ENCODE measurements at places on chromosomes 3 and 15. TPM values are rescaled to one million over a fixed set of nuclear protein-coding genes. Genes with fewer than 3 reads are reported as not detected.

- no peak overlapping the region for H3K27ac ChIP-seq
- no peak overlapping the region for H3K4me3 ChIP-seq
- DNase-seq, result no peak
- no peaks in the 10 kb centered on the region for H3K36me3 ChIP-seq
Measured at GRCh38 chr3:138364356-138365252, 16.2 kb downstream of the MRAS start.

DNA sequence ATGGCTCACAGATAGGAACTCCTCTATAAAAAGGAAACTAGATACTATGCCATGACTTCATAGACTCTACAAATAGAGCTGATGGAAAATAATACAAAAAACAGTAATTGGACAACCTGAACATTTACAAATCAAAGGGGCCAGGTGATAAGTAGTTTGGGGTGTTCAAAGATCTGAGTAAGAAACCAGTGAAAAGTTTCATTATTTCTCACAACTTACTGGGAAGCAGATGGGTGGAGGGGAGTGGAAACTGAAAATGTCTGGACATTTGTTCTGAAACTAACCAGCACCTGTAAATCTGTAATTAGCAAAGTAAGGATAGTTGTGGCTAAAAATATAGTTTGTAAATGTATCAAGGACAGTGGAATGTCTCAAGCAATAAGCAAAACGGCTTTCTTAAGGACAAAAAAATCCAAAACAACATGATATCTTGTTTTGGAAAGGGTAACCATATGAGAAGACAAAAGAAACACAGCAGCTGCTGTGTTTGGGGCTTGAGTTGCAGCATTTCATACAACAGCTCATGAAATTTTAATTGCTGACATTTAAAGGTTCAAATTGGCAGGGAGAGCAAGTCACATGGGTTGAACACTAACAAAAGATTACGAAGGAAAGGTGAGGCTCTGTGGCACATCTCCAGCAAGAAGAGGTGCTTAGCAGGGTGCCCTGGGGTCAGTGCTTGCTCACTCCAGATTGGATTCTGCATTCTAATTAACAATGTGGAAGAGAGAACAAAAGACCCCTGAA is 26.8 kb upstream of the THBS1 start:
- no peaks in the 10 kb centered on the region for H3K27me3 ChIP-seq
- DNase-seq, result peak; percentile 85
- no peak overlapping the region for H3K4me3 ChIP-seq
- H3K4me1 ChIP-seq, result no peaks in the 10 kb centered on the region
- peak overlapping the region; percentile 73 for H3K27ac ChIP-seq

GRCh38 chr3:187623285-187623814 is 46.8 kb downstream of the SST start:
- H3K27ac ChIP-seq, result no peak overlapping the region
- H3K4me3 ChIP-seq, result no peak overlapping the region
- no peaks in the 10 kb centered on the region for H3K36me3 ChIP-seq
- no peaks in the 10 kb centered on the region for H3K4me1 ChIP-seq

- H3K27ac ChIP-seq, result no peak overlapping the region
- no peaks in the 10 kb centered on the region for H3K27me3 ChIP-seq
- no peaks in the 10 kb centered on the region for H3K4me1 ChIP-seq
- H3K4me3 ChIP-seq, result no peak overlapping the region
Measured at GRCh38 chr3:159280386-159281191, 478.7 kb downstream of the MFSD1 start.

GRCh38 chr3:14274612-14274936 is 96.0 kb downstream of the LSM3 start:
- H3K4me1 ChIP-seq, result no peaks in the 10 kb centered on the region
- DNase-seq, result no peak
- H3K27ac ChIP-seq, result no peak overlapping the region

DNA sequence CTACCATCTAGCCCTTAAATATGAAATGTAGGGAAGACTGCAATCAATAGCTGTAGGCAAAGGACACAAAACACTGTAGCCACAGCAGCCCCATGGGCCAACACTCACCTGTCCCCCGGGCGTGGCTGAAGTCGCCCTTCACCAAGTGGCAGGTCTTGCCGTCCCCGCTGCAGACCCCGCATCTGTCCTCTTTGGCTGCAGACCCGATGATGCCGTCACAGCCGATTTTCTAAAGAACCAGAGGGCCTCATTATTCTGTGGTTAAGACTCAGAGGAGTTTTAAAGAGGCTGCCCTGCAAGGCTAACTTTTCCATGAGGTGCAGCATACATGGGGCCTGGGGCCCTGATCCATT is 245.6 kb downstream of the ADAMTS17 start:
- H3K27me3 ChIP-seq, result no peaks in the 10 kb centered on the region
- no peak for DNase-seq
- H3K27ac ChIP-seq, result no peak overlapping the region
- H3K4me1 ChIP-seq, result no peaks in the 10 kb centered on the region

- H3K27me3 ChIP-seq, result no peaks in the 10 kb centered on the region
- H3K4me3 ChIP-seq, result no peak overlapping the region
- H3K36me3 ChIP-seq, result no peaks in the 10 kb centered on the region
- no peak overlapping the region for H3K27ac ChIP-seq
Measured at GRCh38 chr3:177169936-177170722, 27.2 kb downstream of the TBL1XR1 start.

GRCh38 chr3:38805765-38806386 is 10.1 kb downstream of the SCN10A start:
- no peaks in the 10 kb centered on the region for H3K36me3 ChIP-seq
- no peak overlapping the region for H3K27ac ChIP-seq
- no peaks in the 10 kb centered on the region for H3K4me1 ChIP-seq
- no peaks in the 10 kb centered on the region for H3K27me3 ChIP-seq

DNA sequence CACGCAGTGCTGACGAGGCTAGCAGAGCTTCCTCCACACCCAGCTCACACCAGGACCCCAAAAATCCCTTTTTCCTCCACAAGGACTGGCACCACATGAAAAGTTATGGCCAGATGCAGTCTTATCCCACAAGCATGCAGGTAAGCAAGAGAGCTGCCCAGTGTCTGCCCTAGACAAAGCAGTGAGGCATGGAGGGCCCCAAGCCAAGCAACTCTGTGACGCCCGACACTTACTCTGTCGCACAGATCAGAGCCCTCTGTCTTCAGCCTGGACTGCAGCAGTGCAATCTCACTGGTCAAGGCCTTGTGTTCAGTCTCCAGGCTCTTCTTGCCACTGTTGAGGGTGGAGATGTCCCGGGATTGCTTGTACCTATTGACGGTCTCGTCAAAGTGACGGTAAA is 28.7 kb downstream of the RPN1 start:
- peaks cover 39% of the 10 kb centered on the region for H3K36me3 ChIP-seq
- no peaks in the 10 kb centered on the region for H3K4me1 ChIP-seq
- H3K27ac ChIP-seq, result no peak overlapping the region
- H3K4me3 ChIP-seq, result no peak overlapping the region
- DNase-seq, result no peak

DNA sequence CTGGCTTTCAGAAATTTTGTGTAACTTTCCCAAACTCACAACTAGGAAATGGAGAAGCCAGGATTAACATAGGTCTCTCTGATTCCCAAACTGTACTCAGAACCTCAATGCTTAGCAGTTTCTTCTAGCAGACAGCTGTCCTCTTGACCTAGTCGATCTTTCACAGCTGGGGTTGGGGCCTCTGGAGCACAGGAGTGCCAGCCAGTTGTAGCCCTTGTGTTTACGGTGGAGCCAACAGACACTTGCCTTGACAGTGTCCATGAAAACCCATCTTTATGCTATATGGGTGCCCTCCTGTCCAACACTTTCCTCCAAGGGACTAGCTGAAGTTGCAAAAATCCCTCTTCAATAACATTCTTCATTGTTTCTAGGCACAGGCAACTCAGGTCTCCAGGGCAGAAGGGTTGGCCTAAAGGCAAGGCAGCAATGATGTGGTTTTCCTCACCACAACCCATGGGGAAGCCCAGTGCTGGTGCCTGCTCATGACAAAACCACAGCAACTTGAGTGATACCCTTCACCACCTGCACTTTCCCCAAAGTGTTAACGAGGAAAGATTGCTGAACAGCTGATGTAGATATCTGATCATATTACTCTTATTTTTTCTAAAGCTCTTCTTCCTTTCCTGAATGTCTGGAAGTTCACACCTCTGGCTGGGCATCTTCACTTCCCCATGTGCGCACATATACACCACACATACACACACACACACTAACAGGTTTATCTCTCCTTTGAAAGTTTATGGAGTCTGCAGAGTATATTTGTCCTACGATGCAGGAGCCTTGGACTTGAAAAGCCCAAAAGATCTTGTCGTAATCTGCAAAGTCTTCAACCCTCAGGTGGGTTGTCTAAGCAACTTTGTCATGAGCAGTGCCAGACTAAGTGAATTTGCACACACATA is 11.0 kb upstream of the KNG1 start:
- DNase-seq, result no peak
- no peaks in the 10 kb centered on the region for H3K4me1 ChIP-seq
- no peak overlapping the region for H3K27ac ChIP-seq
- H3K27me3 ChIP-seq, result no peaks in the 10 kb centered on the region

DNA sequence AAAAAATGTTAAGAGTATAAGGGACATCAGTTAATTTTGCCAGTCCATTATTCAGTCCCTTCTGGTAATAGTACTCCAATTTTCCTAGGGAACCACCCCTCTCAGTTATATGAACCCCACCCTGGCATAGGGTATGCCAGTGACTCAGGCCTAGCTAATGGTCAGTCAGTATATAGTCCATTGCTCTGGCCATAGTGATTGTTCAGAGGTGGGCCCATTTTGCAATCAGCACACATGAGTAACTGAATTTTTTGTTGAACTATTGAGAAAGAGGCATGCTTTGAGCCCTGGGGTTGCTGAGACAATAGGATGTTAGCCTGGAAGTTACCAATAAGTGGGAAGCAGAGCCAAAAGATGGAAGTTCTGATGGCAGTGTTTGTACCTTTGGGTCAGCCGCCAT is 4.1 kb downstream of the LRCH3 start:
- DNase-seq, result no peak
- H3K4me1 ChIP-seq, result peaks cover 54% of the 10 kb centered on the region
- H3K27me3 ChIP-seq, result no peaks in the 10 kb centered on the region
- H3K27ac ChIP-seq, result no peak overlapping the region

DNA sequence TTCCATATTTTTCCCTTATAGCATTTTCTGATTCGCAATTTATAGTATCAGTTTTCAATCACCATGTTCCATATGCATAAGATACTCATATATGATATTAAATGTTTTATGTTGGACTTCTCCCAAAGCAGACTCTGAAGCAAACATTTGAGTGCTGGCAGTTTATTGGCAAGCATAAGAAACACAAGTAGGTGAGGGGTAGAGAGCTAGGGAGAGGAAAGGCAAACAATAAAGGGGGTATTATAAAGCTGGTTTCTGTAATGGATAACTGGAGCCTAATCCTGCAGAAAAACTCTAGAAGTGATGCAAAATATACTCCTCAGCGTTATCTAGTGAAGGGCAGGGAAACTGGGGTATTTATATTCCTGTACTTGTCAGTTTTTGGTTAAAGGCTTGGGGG is 491.5 kb upstream of the TGFBR2 start:
- no peak overlapping the region for H3K27ac ChIP-seq
- no peak for DNase-seq
- H3K4me1 ChIP-seq, result peaks cover 11% of the 10 kb centered on the region
- H3K36me3 ChIP-seq, result no peaks in the 10 kb centered on the region

DNA sequence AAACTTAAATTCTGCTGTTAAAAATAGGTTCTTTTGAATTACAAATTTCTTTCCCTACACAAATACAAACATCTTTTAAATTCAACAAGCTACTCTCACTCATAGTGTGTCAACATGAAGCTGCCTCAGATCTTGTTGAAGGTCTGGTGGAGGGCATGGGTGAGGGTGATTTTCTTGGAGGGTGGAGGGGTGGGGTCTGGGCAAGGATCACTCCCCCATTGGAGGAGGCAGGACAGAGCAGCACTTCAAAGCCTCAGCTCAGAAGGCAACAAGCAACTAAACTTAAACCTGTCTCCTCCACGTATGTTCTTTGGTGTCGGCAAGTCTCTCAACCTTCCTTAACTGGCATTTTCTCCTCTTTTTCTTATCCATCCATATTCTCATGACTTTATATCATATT is 730.9 kb downstream of the NR2F2 start:
- DNase-seq, result no peak
- no peaks in the 10 kb centered on the region for H3K4me1 ChIP-seq
- H3K36me3 ChIP-seq, result no peaks in the 10 kb centered on the region
- H3K27ac ChIP-seq, result no peak overlapping the region
- H3K4me3 ChIP-seq, result no peak overlapping the region

- H3K4me3 ChIP-seq, result no peak overlapping the region
- no peaks in the 10 kb centered on the region for H3K27me3 ChIP-seq
- no peak overlapping the region for H3K27ac ChIP-seq
- no peaks in the 10 kb centered on the region for H3K36me3 ChIP-seq
Measured at GRCh38 chr3:16411441-16411840, 102.1 kb downstream of the RFTN1 start.

- DNase-seq, result no peak
- H3K4me1 ChIP-seq, result no peaks in the 10 kb centered on the region
- H3K27ac ChIP-seq, result no peak overlapping the region
- no peaks in the 10 kb centered on the region for H3K27me3 ChIP-seq
Measured at GRCh38 chr3:111589303-111590142, 5.6 kb downstream of the ZBED2 start.

Gene FES
- 35.5 TPM for total RNA-seq

Gene NAALADL2
- 10.8 TPM for total RNA-seq

Gene CELSR3
- total RNA-seq, result 0.36 TPM

All from sigmoid colon (tissue), 7 donors.